Progenitor cell of endocrine pancreas (in vitro differentiated cells): ENCODE measurements at places on chromosomes 1 and 21. TPM values are rescaled to one million over a fixed set of nuclear protein-coding genes. Genes with fewer than 3 reads are reported as not detected.

The LMOD1 gene
- total RNA-seq, result 0.41 and 0.62 TPM in 2 replicates

The TRPM2 gene
- 0.16 and 0.17 TPM in 2 replicates for total RNA-seq

The NRDC gene
- 200 and 207 TPM in 2 replicates for total RNA-seq

The PYHIN1 gene
- not detected in 2 replicates for total RNA-seq

DNA sequence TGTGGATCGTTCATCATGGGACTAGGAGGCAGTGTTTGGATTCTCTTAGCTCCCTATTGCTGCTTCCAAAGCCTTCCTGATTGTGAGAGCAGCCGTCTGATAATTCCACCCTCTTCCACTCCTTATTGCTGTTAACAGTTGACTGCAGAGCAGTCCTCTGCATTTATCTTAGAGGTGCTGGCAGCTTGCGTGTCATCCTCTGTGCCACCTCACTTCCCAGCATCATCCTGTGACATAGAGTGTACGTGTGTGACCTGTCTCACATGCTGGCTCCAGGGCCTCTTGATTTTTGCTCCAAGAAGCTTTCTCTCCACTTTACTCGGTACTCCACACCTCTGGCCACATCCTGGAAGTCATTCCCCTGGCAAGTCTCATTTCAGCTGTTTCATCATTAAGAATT lies 53.0 kb upstream of the DYNLT5 start:
- no peak for DNase-seq
- no peak overlapping the region for H3K27ac ChIP-seq
- H3K4me1 ChIP-seq, result peaks cover 16% of the 10 kb centered on the region
- H3K4me3 ChIP-seq, result no peak overlapping the region
- H3K27me3 ChIP-seq, result no peaks in the 10 kb centered on the region
- H3K36me3 ChIP-seq, result no peaks in the 10 kb centered on the region

DNA sequence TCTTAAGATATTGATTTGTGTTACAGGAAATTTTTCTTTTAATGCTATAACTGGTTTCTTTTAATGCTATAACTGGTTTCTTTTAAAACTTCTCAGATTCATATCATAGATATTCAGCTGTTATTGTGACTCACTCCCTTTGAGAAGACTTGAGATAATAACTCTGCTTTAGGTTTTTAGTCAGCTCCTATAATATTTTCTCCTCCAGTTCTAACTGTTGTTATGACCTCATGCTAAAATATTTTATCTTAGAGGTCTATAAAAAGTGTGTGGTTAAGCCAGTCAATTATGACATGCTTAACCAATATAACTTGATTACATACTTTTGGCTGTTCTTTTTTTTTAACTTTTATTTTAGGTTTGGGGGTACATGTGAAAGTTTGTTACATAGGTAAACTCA lies 280.2 kb downstream of the PTGER3 start:
- H3K4me1 ChIP-seq, result no peaks in the 10 kb centered on the region
- H3K27me3 ChIP-seq, result peaks cover 5% of the 10 kb centered on the region
- DNase-seq, result no peak
- H3K27ac ChIP-seq, result no peak overlapping the region
- H3K4me3 ChIP-seq, result no peak overlapping the region

DNA sequence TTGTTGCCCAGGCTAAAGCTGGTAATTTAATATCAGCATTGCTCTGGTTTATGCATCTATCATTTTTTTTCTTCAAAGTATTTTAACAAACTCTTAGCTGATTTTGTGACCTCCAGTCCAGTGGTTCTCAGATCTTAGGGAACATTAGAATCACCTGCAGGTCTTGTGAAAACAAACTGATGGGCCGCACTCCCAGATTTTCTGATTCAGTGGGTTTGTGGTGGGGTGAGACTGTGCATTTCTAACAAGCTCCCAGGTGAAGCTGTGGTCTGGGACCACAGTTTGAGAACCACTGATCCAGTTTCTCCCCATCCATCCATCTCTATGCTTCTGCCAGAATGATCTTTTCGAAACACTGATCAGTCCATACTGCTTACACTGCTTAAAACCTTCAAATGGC lies 305.7 kb upstream of the USP24 start:
- H3K4me1 ChIP-seq, result no peaks in the 10 kb centered on the region
- peaks cover 22% of the 10 kb centered on the region for H3K27me3 ChIP-seq
- H3K4me3 ChIP-seq, result no peak overlapping the region
- no peaks in the 10 kb centered on the region for H3K36me3 ChIP-seq
- no peak overlapping the region for H3K27ac ChIP-seq
